ENCODE measurements at places on chromosomes 3 and 15. TPM values are rescaled to one million over a fixed set of nuclear protein-coding genes. Genes with fewer than 3 reads are reported as not detected.

GRCh38 chr3:182740710-182741109, 52.6 kb upstream of the ATP11B start:
- DNase-seq, result peak; percentile 90

The DHFR2 gene
- 3.9 TPM for total RNA-seq

DNA sequence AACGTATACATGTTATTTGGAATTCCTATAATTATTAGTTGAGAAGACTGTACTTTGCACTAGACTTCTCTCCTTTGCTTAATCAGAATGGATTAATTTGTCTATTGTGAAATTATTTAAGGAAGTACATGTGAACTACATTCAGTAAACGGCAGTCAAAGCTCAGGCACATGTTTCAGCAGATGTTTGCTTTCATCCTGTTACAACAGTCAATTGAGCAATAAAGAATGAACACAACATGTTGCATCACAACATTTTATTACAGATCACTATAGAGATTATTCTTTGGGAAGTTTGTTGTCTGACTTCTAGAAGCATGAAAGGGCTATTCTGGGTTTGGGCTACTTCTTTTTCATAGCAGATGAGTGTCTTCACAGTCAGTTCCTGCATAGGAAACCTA, 39.2 kb downstream of the RAB27A start:
- DNase-seq, result peak; percentile 24

DNA sequence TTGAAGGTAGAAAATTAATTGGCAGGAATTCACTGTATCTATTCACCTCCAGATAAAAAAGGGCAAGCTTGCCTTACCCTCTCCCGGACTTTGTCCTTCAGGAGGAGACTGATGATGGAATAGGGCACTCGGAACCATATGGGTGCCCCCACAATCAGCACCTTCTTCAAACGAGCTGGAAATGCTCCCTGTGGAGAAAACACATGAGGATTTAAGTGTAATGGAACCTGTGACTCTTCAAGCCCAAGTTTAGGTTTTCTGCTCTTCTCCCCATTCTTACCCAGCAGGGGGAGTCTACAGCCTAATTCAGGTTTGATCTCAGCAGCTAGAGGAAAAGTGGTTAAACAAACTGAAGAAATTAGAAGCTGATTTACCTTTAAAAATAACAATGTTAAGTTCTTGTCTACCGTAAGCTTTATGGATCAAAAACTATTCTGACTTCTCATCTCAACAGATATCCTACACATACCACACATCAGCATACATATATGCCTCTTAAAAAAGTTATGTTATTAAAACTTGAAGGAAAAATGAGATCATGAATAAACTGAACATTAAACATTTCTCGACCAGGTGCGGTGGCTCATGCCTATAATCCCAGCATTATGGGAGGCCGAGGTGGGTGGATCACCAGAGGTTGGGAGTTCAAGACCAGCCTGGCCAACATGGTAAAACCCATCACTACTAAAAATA, 57.5 kb upstream of the SIN3A start:
- DNase-seq, result peak; percentile 52

The SOX2 gene
- not detected for total RNA-seq

DNA sequence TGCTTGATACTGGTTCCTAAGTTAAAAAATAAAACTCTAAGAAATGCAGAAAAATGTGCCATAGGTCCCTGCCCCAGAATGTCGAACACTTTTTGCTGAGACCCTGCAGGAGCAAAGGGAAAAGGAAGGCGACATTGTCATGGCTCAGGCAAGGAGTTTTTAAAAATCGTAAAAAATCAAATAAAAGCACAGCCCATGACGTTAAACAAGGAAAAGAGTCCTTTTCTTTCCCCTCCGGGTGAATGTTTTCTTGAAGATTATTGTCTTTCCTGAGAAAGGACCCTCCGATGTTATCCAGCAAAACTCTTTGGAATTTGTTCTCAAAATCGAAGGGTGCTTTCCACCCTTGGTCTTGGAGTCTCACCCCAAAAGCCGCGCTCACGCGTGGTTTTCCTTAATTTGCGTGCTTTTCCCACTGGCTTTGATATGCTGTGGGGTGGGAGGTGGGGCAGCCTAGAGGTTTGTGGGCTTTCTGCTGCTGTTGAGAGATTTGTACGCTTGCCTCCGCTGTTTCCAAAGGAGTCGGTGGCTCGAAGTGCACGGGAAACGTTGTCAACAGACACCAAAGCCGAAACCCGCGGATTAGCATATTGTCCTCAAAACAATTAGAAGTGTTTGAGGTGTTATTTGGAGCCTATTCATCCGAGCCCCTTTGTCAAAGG, 2.9 kb downstream of the SOX14 start:
- DNase-seq, result no peak

GRCh38 chr3:34248352-34248751, 449.9 kb downstream of the PDCD6IP start:
- no peak for DNase-seq

- no peak for DNase-seq
Observed at GRCh38 chr3:64708456-64708855, 20.7 kb upstream of the ADAMTS9 start.

- no peak for DNase-seq
Observed at GRCh38 chr3:80439490-80439889, 671.7 kb upstream of the ROBO1 start.

The CAMKV gene
- total RNA-seq, result not detected

DNA sequence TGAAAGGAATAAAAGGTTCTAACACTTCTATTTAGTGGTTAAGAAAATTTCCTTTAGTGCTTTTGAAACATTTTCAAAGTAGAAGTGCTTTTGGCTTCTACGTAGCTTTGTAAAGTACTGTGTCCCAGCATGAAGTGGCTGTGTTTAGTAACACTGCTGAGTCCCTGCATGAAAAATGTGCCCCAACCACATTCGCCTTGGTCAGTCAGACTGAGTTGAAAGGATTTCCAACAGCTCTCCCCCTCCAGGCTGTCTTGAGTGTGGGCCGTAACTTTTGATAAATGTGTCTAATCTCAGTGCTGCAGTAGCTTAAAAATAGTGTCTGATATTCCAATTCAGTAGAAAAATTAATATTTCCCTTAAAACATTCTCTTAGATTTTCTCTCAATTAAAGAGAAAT, 115.0 kb downstream of the NR1D2 start:
- peak; percentile 74 for DNase-seq

DNA sequence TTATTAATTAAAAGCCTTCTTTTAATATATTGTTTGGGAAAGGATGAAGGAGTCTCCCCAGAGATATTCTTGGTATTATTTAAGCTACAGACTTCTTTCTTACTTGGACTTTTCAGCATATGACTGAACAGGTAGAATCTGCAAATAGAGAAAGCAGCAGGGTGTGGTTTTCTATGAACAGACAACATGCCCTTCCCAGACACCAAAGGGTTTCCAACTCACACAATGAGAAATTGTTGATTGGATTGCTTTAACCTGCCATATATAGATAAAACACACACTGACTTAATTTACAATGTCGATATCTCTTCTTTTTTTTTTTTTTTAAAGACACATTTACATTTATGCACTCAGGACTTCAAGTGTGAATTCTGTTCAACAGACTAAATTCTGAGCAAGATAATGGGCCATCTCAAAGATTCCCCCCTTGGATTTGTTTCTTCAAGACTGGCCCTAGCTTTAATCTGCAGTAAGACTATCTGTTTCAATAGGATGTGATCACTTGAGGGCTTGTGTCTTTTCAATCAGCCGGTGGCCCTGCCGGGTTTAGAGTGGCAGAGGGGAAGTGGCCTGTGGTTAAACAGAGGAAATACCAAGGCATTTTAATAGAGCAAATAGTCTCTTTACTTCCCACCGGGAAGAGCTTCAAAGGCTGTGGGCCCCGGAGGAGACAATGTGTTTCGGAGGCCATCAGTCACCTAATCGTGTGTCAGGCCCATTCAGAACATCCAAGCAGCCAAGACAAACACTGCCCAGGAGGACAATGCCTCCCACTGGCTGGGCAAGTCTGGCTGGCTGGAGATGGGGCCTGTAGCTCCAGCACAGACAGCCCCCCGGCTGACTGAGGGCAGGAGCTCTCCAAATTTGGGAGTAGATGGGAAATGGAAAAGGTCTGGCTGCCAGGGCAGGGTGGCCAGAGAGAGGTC, 6.1 kb downstream of the IL17RD start:
- peak; percentile 9 for DNase-seq

- peak; percentile 74 for DNase-seq
Observed at GRCh38 chr3:39208463-39209055, 16.2 kb upstream of the XIRP1 start.

- no peak for DNase-seq
Observed at GRCh38 chr3:177236704-177237103, 39.4 kb upstream of the TBL1XR1 start.

- no peak for DNase-seq
Observed at GRCh38 chr3:13378155-13378554, 42.0 kb downstream of the NUP210 start.

The HAPLN3 gene
- total RNA-seq, result 11.9 TPM

The SLC51A gene
- not detected for total RNA-seq

- no peak for DNase-seq
Observed at GRCh38 chr3:54564374-54564925, 363.4 kb downstream of the LRTM1 start.

DNA sequence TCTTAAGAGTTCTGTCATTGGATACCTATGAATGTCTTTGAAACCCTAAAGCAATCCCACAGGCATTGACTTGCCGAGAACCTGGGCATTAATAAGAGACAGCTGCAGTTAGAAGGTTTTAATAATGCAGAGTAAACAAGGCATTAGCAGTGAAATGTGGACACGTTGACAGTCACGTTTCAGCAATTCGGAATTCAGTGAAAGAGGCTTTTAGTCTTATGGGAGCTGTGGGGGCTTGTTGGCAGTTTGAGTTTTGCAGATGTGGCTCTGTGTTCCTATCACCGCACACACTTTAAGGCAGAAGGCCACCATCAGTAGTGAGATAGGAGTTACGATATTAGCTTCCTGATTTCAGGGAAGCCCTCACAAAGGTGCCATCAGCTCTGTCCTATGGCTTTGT, 145.2 kb upstream of the NUDT16 start:
- DNase-seq, result no peak

The AADACL2 gene
- not detected for total RNA-seq

- DNase-seq, result peak; percentile 73
Observed at GRCh38 chr15:80483725-80484161, 79.6 kb downstream of the ARNT2 start.

DNA sequence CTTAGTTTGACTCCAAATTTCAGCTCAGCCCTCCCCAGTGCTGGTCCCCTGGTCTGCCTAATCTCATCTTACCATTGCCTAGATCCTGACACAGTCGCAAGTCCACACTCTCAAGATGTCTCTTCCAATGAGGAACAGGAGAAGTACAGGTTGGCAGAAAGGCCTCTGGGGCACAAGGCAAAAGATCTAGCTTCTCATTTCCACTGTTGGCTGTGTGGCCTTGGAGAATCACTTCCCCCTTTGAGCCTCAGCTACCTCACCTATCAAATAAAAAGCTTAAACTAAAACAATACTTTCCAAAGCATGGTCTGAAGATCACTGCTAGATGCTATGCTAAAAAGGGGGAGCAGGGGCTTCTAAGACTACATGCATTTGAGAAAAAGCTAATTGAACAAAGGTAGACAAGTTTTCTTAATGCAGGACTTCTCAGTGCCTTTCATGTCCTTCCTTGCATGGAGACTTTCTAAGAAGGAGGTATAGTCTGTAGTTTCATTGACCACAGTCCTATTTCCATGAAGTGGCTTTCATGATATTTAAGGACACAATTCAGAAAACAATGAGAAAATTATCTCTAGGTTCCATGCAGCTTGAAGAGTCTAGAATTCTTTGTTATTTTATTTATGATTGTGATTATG, 118.0 kb upstream of the RAD18 start:
- DNase-seq, result no peak

GRCh38 chr3:142180761-142181362, 31.5 kb upstream of the TFDP2 start:
- peak; percentile 40 for DNase-seq

- no peak for DNase-seq
Observed at GRCh38 chr3:139677388-139678155, at the start of gene NMNAT3. Gene NMNAT3 (minus strand): TSS chr3:139677972. CDS start chr3:139627724, 50,248 bp downstream.

The PLS1 gene
- 1.1 TPM for total RNA-seq

DNA sequence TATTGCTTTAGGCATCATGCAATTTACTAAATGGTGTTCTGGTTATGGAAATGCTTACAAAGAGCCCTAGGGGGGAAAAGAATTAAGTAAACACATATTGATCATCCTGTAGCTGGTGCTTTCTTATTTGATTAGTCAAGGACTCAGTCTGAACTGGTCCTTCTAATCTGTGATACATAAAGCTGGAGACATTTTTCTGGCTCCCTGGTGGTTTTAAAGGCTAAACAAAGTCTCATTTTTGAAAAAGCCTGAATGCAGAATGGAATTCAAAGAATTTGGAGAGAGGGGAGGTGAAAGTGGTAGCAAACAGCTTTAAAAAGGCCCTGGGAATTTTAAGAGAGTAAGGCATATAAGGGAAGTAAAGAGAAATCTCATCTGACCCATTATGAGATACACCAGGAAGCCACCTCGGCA, 149.7 kb downstream of the RBMS3 start:
- peak; percentile 53 for DNase-seq

DNA sequence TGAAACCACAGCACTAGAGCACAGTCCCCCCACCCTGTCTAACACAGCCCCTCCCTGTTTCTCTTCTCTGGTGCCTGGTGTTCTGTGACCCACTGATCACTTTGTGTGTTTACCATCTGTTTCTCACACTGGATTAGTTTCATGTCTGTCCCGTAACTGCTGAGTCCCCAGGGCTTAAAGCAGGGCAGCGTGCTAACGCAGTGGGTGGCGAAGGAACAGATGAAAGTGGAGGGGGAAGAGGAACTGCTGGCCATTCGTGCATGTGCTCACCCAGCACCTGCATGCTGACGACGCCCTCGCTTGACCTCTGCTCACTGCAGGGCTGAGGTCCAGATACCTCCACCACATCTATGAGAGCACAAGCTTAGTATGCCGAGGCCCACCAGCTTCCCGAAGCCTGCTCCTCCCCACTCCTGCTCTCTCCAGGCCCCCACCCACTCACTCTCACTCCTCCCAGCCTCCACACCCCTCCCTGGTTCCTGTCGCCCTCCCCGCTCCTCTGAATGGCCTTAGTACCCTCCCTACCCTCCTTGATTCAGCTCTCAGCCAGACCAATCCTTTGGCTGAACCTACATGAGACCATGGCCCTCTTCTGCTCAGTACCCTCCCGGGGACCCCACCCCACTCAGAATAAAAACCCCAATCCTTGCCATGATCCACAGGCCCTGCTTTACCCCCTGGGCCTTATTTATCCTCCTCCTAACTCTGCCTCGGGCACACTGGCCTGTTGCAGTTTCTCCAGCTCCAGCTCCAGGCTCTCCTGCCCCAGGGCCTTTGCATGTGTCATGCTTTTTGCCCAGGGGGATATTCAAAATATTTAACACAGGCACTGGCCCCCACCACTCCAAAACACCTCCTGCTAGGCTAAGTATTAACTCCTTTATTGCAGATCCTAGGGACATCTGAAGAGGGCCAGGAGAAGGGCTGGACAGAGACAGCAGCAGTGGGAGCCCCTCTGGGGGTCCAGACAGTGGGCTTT, 15.1 kb upstream of the IQSEC1 start:
- DNase-seq, result no peak

GRCh38 chr3:171803044-171803443, 7.2 kb downstream of the PLD1 start:
- no peak for DNase-seq

The GRAMD1C gene
- total RNA-seq, result 0.13 TPM

GRCh38 chr15:35304389-35304788, 219.3 kb upstream of the NANOGP8 start:
- DNase-seq, result no peak

The THUMPD3 gene
- 46.9 TPM for total RNA-seq

All from myocyte (in vitro differentiated cells).